ENCODE measurements at places on chromosomes 16 and 17.

- DNase-seq: no peak
These were observed 10.5 kb upstream of the QRICH2 start for GRCh38 chr17:76318586-76318985.

DNA sequence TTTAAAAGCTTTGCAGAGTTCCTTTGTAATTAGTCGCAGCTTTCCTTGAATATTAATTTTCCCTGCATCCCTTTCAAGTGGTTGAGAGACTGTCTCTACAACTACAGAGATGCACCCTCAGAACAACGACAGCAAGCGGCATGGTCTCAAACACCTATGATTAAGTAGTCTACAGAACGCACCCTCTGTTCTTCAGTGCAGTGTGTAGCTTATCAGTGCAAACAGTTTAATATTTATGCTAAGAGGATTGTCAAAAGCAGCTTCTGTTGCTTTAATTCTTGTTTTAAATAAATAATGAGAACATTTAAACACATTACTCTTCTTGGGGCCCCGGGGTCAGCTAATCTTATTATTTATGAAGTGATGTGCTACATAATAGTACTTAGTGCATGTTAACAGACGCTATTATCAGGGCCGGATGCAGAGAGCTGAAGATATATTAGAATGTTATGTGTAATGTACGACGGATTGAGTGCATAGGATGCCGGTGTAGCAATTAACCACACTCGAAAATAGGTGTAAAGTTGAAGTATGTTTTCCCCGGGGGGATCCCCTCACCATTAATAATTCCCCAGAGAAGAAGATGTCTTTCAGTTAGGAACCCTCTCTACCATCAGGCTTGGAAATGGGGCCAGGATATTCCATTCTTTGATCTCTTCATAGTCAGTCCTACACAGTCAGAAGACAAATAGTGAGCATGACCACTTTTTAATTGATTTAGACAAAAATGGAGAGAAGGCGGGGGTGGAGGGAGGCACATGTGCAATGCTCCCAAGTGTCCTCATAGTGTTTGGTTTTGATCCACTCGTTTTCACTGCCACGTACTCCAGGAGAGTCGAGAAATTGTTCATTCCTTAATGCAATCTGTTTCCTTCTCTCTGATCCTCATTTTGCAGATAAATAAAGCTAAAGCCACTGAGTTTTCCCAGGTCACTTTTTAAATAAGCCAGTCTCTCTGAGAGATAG lies 176.3 kb downstream of the IRX3 start:
- DNase-seq: no peak

GRCh38 chr17:41417576-41418015 lies 6.8 kb downstream of the KRT37 start:
- DNase-seq: no peak

GRCh38 chr17:64161380-64162176 lies 31.6 kb upstream of the ERN1 start:
- no peak for DNase-seq

DNA sequence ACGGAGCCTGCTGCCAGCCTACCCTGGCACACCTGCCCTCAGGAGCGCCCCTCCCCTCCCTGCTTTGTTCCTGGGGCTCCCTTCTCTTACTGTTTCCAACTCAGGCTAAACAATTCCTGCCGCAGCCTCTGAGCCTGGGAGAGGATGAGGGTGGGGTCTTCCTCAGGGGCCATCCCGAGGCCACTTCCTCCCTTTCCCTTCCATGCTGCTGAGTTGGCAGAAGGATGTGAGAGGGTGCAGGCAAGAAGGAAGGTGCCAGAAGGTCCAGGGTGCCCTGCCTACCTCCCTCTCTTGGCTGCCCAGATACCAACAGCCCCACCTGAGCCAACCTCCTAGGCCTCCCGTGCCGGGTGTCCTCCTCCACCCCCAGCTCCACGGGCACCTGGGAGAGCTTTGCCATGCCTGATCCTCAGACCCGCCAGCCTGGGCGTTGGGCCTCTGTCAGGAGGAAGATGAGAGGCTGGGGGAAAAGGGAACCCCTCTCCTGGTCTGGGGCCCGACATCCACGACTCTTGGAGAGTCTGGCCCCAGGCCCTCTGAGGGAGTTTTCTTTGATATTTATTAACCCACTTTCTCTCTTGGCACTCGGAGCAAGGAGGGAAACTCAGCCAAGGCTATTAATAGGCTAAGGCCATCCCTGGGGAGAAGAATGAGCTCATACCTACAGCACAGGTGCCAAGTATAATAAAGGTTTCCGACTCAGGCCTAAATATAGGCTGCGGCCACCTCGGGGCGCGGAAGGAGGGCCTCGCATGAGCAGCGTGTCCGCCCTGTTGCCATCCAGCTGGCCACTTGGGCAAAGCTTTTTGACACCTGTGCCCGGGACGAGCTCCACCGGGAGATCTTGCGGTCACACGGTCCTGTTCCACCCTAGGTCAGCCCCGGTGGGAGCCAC lies 232.0 kb downstream of the ENGASE start:
- peak; percentile 74 for DNase-seq
